Activated T-cell treated with anti-CD3 and anti-CD28 coated beads for 1 hour (primary cell): ENCODE measurements at places on chromosomes 6 and 20.

- DNase-seq: no peak
These were observed 11.7 kb upstream of the DSN1 start for GRCh38 chr20:36785308-36785707.

DNA sequence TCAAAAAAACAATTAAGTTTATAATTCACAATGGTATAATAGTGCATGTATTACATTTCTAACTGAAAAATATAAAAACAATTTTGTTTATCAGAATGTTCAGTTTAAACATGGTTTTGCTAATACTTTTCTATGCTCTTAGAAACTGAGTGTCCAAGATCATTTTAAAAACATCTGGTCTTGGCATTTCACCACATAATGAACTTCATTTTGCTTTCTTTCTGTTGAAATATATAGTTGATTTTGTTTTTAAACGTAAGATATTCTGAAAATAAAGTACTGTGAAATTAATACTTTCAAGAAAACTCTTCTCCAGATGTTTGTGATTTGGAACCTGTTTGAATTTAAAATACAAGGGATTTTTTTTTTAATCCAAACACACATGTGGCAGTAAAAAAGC is 264.4 kb downstream of the COL12A1 start:
- DNase-seq: no peak

DNA sequence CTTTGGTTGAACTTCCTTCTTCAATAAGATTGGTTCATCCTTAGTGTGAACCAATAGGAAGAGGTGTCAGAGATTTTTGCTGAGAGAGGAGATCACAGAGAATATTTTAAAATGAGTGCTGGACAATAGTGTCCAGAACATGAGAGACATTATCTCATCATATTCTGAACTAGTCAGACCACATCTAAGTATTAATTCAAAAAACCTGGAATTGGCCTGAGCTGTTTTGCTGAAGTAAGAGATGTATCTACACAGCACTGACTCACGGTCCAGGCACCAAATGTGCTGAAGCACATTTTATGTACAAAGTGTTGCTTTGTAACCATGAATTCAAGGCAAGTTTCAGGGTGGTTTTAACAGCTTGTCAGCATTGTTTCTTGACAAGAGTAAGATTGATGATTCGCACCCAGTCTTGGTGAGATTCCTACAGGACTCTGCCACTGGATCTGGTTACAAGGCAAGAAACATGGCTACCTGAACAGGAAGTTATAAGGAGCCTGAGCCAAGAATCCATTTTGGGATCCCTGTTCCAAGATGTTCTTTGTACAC is 178.2 kb upstream of the HEY2 start:
- DNase-seq: no peak

DNA sequence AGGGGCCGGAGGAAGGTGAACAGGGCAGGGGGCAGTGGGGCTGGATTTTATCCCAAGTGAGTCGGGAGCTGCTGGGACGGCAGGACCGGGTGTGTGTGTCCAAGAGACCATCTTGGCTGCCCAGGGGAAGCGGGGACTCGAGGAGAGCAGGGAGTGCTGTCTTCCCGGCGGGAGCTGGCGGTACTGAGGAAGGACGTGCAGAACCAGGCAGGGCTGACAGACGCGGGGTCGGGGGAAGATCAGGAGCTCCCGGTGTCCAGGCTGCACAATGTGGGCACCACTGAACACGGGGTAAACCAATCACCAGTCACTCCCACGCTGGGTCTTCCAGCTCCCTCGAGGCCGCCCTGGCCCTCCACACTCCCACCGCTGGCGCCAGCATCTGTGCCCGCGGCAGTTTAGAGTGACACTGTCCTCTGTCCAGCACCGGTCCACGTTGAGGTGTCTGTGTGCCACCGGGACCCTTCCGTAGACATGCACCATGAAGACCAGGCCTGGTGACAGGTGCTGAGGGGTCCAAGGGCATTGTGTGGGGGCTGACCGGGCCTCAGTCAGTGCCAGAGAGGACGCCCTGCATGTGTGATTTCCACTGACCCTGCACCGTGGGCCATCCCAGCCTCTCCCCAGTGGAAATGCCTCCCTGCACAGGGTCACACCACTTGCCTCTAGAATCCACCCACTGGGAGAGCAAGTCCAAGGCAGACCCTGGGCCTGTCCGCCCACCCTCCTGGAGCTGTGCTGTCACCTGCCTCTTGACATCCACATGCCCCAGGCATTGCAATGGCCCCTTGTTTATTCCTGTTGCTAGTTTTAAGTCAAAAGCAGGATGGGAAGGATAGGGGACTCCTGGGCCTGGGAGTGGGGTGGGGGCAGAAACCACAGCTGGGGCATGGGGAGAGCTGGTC is 401.9 kb downstream of the TAF4 start:
- no peak for DNase-seq

DNA sequence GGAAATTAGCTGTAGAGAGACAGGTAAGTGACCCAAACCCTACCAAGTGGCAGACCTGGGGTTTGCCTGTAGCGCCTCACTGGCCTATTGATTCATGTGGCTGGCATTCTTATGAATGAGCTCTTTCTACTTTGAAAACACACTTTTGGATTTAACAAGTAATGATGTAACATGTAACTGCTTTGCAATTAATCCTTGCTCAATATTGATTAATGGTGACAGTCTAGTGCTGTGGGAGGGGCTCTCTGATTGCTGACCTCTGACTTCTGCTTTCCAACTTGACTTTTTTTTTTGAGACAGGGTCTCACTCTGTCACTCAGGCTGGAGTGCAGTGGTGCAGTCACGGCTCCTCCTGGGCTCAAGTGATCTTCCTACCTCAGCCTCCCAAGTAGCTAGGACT is 82.7 kb downstream of the TIAM2 start:
- DNase-seq: no peak

GRCh38 chr20:50274570-50275430 is 84.2 kb downstream of the CEBPB start:
- no peak for DNase-seq

GRCh38 chr6:157405986-157406385 is 25.0 kb downstream of the ZDHHC14 start:
- DNase-seq: no peak

GRCh38 chr6:138535728-138536455 is 36.6 kb upstream of the NHSL1 start:
- no peak for DNase-seq

- no peak for DNase-seq
These were observed 90.2 kb downstream of the GMDS start for GRCh38 chr6:2155206-2155605.
